ENCODE measurements at places on chromosomes 1 and 21.

GRCh38 chr1:42368096-42368795 lies 12.3 kb upstream of the RIMKLA start:
- no peak for DNase-seq

GRCh38 chr1:157916887-157917570 lies 75.4 kb upstream of the CD5L start:
- no peak for DNase-seq

- DNase-seq = no peak
Measured at GRCh38 chr1:112395256-112395820, 676 bp upstream of the CTTNBP2NL start.

DNA sequence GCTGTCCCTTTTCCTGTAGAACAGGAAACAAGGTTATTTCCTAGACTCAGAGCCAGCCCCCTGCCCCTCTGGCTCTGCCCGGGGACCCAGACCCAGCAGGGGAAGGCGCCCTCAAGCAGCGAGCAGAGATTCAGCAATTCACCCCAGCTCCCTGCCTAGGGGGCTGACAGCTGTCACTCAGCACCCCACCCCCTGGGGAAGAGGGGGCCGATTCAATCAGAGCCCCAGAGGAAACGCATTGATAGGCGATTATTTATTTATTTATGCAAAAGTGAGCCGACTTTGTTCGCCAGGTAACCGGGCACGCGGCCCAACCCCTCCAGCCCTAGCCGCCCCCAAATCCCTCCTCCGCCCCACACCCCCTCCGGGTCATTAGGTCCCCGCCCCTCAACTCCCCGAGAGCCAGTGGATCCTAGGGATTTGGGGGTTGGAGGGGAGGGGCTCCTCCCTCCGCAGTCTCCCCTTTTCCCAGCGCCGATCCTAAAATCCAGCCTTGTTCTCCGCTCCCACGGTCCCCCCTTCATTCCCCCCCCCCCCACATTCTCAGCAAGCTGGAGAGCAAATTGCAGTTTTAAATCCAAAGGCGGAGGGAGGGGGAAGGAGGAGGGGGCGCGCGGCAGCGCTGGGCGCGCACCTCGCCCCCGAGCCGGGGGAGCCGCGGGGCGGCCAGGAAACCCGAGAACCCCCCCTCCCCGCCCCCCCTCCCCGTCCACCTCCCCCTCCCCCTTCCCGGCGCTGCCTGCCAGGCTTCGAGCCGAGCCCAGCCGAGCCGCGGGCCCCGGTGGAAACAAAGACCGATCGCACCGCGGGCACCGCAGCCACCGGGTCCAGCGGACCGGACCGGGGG lies 1.3 kb downstream of the AHDC1 start:
- DNase-seq = no peak

- DNase-seq = no peak
Measured at GRCh38 chr1:234230414-234230862, 142.8 kb upstream of the COA6 start.

- DNase-seq = no peak
Measured at GRCh38 chr1:164635059-164635802, 76.2 kb downstream of the PBX1 start.

DNA sequence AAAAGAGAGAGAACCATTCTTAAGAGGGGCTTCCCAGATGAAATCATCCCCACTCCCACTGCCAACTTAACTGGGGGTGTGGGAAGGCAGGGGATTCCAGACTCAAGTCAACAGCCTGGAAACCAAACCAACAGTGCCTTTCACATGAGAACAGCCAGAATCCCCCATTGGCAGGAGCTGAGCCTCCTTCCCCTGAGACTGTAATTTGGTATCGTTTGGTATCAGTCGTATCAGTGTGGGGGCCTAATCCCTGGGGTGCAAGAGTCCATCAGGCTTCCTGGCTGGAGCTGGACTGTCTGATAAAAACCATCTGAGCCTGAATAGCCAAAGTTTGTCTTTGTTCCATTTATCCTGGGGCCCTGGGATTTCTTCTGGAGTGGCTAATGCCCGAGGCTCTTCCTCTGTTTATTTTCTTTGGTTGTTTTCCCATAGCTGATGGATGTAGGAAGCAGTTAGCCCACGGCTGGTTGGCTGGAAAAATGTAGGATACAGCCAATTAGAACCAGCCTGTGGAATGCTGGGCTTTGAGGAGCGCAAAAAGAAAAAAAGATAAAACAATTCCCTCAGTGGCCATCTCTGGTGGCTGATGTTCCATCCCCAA lies 84.6 kb downstream of the LAMC2 start:
- DNase-seq = peak; percentile 91

DNA sequence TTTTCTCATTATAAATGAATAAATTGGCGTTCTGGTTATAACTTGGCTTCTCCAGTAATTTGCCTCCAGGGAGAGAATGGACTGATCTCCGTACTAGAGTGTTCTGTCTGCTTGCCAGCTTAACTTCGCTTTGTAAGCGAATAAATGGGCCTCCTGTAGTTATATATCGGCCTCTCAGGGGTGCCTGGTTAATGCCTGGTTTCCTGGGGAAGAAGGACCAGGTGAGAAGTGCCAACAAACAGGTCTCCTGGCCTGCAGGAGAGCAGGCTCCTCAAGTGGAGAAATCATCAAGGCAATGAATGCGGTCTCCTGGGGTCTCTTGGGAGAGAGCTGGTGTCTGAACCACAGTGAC lies 107.4 kb upstream of the SERBP1 start:
- DNase-seq = no peak

DNA sequence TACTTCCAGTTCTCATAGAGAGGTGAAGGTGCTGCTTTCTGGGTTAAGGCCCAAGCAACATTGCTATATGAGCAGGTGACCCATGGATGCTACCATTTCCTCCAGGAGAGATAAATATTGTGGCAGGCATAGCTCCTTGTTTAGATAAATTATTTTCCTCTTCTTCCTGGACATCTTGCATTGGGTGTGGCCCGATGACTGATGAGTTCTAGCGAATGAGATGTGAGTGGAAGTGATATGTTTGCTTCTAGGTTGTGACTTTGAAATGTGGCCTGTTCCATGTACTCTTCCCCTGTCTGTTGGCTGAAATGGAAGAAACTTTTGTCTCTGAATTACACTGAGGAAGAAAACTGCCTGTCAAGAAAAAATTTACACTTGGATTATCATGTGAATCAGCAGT lies 101.7 kb upstream of the FMN2 start:
- no peak for DNase-seq

- no peak for DNase-seq
Measured at GRCh38 chr1:195618287-195618686, 990.0 kb downstream of the KCNT2 start.

- DNase-seq = no peak
Measured at GRCh38 chr1:157042846-157043245, 2.7 kb downstream of the ARHGEF11 start.

DNA sequence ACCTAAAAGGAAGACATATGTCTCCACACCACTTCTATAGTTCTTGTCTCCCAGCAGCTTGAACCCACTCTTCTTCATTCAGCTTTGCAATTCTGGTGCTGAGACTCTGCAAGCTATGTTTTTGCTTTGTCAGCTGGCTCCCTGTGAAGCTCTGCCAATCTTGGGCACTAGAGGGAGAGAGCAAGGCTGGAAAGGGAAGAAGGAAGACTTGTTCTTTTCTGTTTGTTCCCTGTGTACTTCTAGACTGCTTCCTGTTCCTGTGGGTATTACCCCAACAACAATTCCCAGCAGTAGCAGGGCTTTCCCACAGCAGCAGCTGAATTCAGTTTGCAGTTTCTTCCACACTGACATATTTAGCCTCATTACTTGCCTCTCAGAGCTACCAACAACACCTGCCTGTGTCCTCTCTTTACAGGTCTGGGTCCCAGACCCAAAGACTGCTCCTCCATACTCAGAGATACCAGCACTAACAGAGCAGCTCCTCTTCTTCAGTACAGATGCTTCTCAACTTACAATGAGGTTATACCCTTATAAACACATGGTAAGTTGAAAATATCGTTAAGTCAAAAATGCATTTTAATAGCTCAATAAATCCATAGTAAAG lies 275.2 kb upstream of the NEGR1 start:
- no peak for DNase-seq

DNA sequence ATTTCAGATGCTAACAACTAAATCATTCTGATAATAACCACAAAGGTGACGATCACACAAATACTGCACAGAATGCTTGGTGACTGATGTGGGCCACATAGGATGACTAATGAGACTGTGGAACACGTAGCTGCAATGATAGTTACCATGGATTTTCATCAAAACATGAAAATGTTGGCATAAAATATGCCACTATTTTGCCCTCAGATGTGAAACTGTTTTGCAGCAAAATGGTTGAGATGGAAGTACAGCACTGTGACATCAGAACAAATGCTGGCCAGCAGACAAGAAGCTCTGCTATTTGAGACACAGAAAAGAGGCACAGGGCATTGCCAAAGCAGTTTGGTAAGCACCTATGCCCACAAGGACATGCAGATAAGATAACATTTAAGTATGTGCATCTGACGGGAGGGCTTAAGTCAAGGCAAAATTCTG lies 83.8 kb downstream of the NIBAN1 start:
- no peak for DNase-seq

GRCh38 chr1:183375381-183375780 lies 42.8 kb downstream of the NMNAT2 start:
- DNase-seq = no peak

- peak; percentile 14 for DNase-seq
Measured at GRCh38 chr21:46097336-46098293, at the start of gene COL6A2. Gene COL6A2, plus strand, starts transcription at chr21:46098112.

- no peak for DNase-seq
Measured at GRCh38 chr1:108011295-108011694, 46.3 kb upstream of the VAV3 start.

All from dermis microvascular lymphatic vessel endothelial cell (primary cell).